ENCODE measurements at places on chromosomes 1 and 21. TPM values are rescaled to one million over a fixed set of nuclear protein-coding genes. Genes with fewer than 3 reads are reported as not detected.
A peak's percentile ranks its signal among the peaks of the same experiment; 100 is the strongest.

DNA sequence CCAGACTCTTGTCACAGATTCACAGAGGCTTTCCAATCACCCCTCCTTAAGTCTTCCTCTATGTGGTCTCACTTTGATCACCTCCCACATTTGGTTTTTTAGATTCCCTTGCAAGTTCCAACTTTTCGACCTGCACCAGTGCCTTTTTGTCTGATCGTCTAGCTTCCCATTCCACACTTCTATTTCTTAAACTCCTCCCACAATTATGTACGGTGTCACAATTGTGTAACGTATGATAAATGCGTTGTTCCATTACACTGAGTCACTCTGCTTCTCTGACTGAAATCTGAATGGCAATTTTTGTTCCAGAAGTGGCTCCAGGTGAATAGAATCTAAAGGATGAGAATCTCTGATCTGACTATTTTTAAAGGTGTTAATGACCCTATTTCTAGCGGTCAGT lies 320.1 kb downstream of the LMX1A start:
- DNase-seq, result no peak

DNA sequence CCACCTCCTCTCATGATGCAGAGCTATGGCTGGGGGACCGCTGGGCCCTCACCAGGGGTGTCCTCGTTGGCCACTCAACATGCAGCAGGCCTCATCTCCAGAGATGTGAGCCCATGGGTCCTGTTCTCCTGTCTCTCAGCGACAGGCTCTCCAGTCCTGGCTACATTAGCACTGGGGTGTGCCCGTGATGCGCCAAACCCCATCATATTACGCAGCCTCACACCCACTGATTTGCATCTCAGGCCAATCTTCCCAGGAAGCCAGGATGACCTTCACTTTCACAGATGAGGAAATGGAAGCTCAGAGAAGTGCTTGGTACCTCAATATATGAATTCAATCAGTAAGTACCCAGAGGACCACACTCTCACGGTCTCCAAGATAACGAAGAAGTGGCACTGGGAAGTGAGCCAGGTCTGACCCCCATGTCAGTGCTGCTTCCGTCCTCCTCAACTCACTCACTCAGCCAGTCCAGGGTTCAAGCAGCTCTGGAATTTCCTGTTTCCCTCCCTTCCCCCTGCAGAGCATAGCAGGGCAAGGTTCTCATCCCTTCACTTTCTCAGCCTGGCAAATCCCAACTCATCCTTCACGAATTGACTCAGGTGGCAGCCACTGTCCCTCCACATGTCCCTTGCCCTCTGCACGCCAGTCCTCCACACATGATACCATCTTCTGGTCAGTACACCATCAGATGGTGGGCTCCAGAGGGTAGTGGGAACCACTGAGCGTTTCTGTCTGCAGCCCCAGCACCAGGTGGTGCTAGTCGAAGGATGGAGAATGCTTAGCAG lies 28.9 kb upstream of the EVA1B start:
- peak; percentile 62 for DNase-seq

- DNase-seq, result peak; percentile 65
Measured at GRCh38 chr1:67559222-67559700, 125.7 kb upstream of the GADD45A start.

The ACTL8 gene
- 0.28 TPM for total RNA-seq

The NIBAN1 gene
- total RNA-seq, result 0.66 TPM

DNA sequence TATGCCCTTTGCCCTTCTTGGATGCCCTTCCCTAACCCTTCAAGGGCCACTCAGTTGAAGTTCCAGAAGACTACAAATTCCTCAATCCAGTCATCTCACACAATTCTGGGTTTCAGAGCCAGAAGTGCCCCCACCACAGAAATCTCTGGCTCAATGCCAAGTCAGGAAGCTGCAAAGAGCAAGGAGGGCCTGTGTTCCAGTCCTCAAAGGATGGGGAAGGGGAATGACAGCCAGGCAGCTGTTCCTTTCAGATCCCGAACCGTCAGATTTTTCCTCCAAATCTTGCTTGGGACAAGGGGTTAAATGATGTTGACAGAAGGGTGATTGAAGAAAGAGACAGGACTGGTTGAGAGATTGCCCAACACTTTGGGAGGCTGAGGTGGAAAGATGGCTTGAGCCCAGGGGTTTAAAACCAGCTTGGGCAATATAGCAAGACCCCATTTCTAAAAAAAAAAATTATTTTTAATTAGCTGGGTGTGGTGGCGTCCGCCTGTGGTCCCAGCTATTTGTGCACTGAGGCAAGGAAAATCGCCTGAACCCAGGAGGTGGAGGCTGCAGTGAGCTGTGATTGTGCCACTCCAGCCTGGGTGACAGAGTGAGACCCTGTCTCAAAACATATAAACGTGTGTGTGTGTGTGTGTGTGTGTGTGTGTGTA lies 716 bp upstream of the HPDL start:
- DNase-seq, result no peak

The ERICH3 gene
- total RNA-seq, result 0.14 TPM

The F5 gene
- total RNA-seq, result not detected

- no peak for DNase-seq
Measured at GRCh38 chr1:193036337-193037047, 22.7 kb downstream of the UCHL5 start.

The PPFIA4 gene
- total RNA-seq, result 215 TPM

DNA sequence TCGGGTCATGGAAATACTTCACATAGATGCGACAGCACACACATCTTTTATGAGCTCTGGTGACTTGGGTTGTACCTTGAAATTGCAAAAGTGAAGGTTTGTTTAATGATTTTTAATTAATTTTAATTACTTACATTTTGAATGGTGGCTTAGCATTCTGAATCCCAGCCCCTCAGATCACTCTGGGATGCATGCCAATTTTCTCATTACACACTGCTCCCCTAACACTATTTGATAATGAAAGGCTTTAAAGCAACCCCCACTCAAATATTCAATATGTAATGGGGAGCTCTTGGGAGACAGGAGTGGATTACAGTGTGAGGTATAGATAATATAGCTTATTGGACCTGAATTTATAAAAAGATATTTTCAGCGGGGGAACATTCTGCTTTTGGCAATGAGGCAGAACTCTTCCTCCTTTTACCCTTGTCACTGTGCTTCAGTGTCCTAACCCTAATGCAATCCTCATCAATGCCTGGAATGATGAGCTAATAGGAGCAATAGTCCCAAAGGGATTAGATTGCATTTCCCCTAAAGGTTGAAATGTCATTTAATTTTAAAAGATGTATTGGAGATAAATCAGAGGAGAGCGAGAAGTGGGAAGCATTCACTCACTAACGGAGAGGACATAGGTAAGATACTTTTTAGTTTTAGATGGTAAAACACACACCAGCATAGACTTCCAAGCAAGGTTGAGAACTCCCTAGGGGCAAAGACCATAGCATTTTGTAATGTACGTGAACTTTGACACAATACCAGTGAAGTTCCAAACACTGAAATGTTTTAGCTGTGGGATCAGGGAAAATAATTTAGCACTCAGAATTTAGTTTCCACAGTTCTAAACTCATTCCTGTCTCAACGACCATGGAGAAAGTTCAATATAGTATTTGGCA lies 384.1 kb upstream of the PLXNA2 start:
- DNase-seq, result no peak

- DNase-seq, result no peak
Measured at GRCh38 chr1:179881642-179882252, 338 bp upstream of the TOR1AIP1 start.

The TRABD2B gene
- total RNA-seq, result 0.60 TPM

DNA sequence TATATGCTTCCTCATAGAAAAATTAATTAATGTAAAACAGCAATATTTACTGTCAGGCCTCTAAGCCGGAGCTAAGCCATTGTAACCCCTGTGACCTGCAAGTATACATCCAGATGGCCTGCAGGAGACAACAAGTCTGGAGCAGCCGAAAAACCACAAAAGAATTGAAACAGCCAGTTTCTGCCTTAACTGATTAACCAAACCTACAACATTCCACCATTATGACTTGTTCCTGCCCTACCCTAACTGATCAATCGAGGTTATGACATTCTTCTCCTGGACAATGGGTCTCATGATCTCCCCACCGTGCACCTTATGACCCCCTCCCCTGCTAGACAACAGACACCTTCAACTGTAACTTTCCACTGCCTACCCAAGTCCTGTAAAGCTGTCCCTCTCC lies 205.8 kb upstream of the DUSP10 start:
- DNase-seq, result no peak

DNA sequence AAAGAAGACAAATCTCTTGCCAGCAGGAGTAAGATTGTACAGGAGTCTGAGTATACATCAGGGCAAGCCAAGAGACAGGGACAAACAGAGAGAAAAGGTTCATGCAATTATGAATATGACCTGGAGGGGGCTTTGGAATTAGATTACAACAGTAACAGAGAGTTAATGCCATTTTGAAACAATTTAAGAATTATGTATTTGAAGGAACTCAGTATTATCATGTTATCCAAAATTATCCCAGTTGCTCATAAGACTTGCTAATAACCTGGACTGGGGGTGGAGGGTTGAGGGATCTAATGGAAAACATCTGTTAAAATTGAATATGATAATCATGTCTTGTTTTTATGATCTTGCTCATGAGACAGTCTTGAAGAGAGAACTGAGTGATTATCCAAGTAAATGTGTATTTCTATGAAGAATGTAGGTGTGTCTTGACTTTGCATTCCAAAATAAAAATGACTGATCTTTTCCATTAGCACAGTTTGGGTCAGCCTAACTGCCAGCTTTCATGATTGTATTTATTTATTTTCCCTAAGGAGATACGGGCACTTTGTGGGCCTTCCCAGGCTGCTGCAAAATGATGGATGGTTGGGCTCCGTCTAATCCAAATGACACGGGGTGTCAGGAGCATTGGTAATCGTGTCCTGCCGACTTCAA lies 117.7 kb downstream of the ERG start:
- peak; percentile 50 for DNase-seq

The HMGCS2 gene
- total RNA-seq, result not detected

GRCh38 chr21:36477559-36477958 lies 2.4 kb downstream of the CLDN14 start:
- no peak for DNase-seq

The NEK2 gene
- 4.1 TPM for total RNA-seq

DNA sequence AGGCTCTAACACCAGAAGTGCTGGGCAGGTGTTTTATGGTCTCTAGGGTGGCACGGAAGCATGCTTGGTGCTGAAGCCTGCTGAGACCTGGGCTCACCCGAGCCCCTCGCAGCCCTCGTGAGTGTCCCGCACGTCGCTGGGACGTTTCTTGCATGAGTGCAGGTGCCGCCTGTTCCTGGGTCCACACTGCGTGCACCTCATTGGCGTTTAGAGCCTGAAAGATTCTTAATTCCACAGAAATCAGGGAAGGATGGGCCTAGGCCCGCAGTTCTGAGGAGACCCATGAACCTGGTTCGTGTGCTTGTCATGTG lies 43.8 kb upstream of the DIP2A start:
- DNase-seq, result no peak

The PLEKHG5 gene
- total RNA-seq, result 34.8 TPM

The SORT1 gene
- total RNA-seq, result 25.9 TPM

DNA sequence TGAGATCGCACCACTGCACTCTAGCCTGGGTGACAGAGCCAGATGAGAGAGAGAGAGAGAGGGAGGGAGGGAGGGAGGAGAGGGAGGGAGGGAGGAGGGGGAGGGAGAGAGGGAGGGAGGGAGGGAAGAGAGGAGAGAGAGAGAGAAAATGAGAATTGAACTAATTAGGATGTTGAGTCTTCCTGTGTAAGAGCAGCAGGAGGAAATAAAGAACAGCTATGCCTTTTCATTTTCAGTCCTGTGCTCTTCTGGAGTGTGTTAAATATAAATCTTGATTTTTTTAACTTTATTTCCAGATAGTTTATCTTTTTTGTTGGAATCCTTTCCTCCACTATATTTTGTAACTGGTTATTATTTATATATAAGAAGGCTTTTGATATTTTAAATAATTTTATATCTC lies 27.1 kb downstream of the DNTTIP2 start:
- DNase-seq, result no peak

DNA sequence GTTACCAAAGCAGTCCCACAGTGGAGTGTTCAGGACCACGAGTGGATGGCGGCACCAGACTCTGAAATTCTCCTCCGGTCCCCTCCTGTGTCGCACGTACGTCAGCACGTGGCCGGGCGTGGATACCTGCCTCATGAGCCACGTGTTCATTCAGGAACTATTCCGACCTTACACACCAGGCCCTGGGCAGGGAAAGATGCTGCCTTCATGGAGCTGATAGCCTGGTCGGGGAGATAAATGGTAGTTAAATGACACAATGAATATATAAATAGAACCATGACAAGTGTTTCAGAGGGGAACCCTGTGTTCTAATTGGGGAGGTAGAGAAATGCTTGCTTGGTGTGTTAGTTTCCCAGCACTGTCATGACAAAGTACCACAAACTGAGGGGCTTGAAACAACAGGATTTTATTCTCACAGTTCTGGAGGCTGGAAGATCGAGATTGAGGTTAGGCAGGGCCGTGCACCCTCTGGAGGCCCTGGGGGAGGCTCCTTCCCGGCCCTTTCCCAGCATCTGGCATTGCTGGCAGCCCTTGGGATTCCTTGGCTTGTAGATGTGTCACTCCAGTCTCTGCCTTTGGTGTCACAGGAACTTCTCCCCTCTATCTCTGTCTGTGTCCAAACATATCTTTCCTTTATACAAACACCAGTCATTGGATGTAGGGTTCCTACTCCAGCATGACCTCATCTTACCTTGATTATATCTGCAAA lies 28.9 kb upstream of the GPR137B start:
- no peak for DNase-seq

GRCh38 chr1:195195423-195196057 lies 1412.7 kb downstream of the KCNT2 start:
- DNase-seq, result no peak

GRCh38 chr1:198157241-198157846 lies 546 bp downstream of the NEK7 start:
- DNase-seq, result peak; percentile 95

The FH gene
- total RNA-seq, result 96.9 TPM

GRCh38 chr1:99869304-99869703 lies 19.1 kb downstream of the AGL start:
- no peak for DNase-seq

The OLFM3 gene
- total RNA-seq, result not detected

- DNase-seq, result no peak
Measured at GRCh38 chr21:23695443-23695842, 1911.8 kb downstream of the MRPL39 start.

GRCh38 chr1:17574516-17574915 lies 35.0 kb downstream of the ARHGEF10L start:
- DNase-seq, result no peak

GRCh38 chr1:98205291-98206017 lies 284.6 kb upstream of the DPYD start:
- DNase-seq, result no peak

- no peak for DNase-seq
Measured at GRCh38 chr1:47188791-47189785, 748 bp downstream of the PDZK1IP1 start.

DNA sequence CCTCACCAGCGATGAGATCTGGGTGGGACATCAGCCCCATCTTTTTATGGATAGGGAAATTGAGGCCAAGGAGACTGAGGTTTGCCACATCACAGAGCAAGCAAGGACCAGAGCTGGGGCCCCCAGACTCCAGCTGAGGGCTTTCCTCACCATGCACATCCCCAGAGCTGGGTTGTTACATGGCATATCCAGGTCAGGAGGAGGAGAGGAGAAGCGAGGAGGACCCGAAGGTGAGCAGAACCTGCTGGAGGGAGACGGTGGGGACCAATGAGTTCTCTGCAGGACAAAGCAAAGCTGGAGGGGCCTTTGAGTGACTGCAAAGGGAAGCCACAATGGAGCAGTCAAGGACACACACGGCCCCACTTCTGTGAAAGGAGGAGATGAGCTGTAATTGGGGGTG lies 255.5 kb upstream of the CSF3R start:
- DNase-seq, result no peak

GRCh38 chr1:173429471-173430402 lies 47.4 kb upstream of the PRDX6 start:
- DNase-seq, result peak; percentile 98
